ENCODE measurements at places on chromosomes 5 and 9. TPM values are rescaled to one million over a fixed set of nuclear protein-coding genes. Genes with fewer than 3 reads are reported as not detected.

The LRRC8A gene
- total RNA-seq = 18.7 TPM

The ADRA1B gene
- not detected for total RNA-seq

The WDR31 gene
- total RNA-seq = 1.6 TPM

The UGT3A2 gene
- not detected for total RNA-seq

The RANBP17 gene
- not detected for total RNA-seq

The RFESD gene
- total RNA-seq = 8.8 TPM

The APBA1 gene
- total RNA-seq = 0.26 TPM

The SLC36A3 gene
- total RNA-seq = not detected

The CATSPER3 gene
- total RNA-seq = 0.53 TPM

The PKD2L2 gene
- not detected for total RNA-seq

The PMPCA gene
- total RNA-seq = 112 TPM

The RARS1 gene
- 101 TPM for total RNA-seq

The PCDHB6 gene
- not detected for total RNA-seq

The PRDM9 gene
- not detected for total RNA-seq

The LMX1B gene
- not detected for total RNA-seq

The KCNIP1 gene
- total RNA-seq = not detected

The SEMA4D gene
- total RNA-seq = 159 TPM

The ADGRD2 gene
- total RNA-seq = not detected

The CDX1 gene
- total RNA-seq = not detected

The RPS23 gene
- 2,621 TPM for total RNA-seq

The JADE2 gene
- 79.4 TPM for total RNA-seq

The SCAMP1 gene
- total RNA-seq = 18.3 TPM

The CDK5RAP2 gene
- total RNA-seq = 75.3 TPM

The FAM221B gene
- not detected for total RNA-seq

The ARHGEF37 gene
- total RNA-seq = 0.77 TPM

The C5orf46 gene
- not detected for total RNA-seq

The CDKN2B gene
- total RNA-seq = 0.10 TPM

The ZNF354C gene
- 6.0 TPM for total RNA-seq

The MTAP gene
- total RNA-seq = 62.3 TPM

The RASGRF2 gene
- total RNA-seq = 8.6 TPM

The UNC5A gene
- total RNA-seq = not detected

The UBAP2 gene
- total RNA-seq = 38.0 TPM

The SPATA31C1 gene
- not detected for total RNA-seq

The ENC1 gene
- total RNA-seq = 0.44 TPM

The PCDHGB2 gene
- 0.19 TPM for total RNA-seq

The LSM11 gene
- 8.0 TPM for total RNA-seq

The DTWD2 gene
- 2.8 TPM for total RNA-seq

The PDLIM4 gene
- not detected for total RNA-seq

The CTXN3 gene
- not detected for total RNA-seq

The ZFP62 gene
- total RNA-seq = 20.5 TPM

The GRIN3A gene
- total RNA-seq = not detected

The GABRA6 gene
- total RNA-seq = not detected

The GFI1B gene
- not detected for total RNA-seq

The POU5F2 gene
- total RNA-seq = 0.33 TPM

Measured in activated CD4-positive, alpha-beta memory T cell treated with anti-CD3 and anti-CD28 coated beads for 36 hours (primary cell).